Stimulated activated CD4-positive, alpha-beta T cell treated with anti-CD3 and anti-CD28 coated beads, Interleukin-12 subunit alpha, Interleukin-12 subunit beta, amount 100 ng/mL, for 48 hours (primary cell): ENCODE measurements at places on chromosomes 5 and 9.

DNA sequence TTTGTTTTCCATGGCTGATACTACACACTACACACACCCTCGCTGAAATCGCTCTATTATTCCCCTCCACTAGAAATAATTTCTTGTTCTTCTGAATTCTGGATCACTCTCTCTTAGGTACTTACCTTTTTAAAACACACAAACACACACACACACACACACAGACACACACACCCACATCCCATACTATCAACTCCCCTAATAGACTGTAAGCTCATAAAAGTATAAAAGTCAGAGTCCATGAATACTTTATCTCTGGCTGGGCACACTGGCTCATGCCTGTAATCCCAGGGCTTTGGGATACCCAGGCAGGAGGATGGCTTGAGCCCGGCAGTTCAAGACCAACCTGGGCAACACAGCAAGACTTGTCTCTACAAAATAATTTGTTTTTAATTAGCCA lies 11.1 kb downstream of the STRBP start:
- DNase-seq = no peak

DNA sequence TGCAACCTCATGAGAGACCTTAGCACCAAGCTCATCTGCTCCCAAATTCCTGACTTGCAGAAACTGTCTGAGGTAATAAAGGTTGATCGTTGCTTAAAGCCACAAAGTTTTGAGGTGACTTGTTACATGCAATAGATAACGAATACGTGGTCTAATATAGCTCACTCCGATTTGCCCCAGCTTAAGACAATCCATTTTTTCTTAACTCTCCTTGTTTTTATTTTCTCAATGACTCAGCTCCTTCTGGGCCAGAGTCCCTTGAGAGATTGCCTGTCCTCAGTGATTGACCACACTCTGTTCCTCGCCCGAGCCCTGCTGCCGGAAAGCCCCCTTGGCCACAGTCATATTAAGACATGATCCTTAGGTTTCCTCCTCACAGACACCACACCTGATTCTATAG lies 63.7 kb upstream of the FANCC start:
- DNase-seq = no peak

DNA sequence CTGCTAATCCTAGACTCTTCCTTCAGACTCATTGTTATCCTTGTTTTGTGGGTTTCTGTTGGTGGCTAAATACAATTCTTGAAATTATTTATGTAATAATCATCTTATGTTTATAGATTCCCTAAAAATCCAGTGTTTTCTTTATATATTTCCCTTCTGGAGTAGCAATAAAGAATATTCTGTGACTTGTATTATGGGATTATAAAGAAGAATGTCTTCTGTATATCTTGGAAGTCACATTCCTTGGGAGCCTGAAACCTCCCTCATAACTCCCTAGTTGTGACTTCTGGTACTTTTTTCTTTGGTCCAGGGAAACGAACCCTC lies 356.1 kb downstream of the TMEM167A start:
- DNase-seq = no peak

- DNase-seq = no peak
Measured at GRCh38 chr5:59040024-59040803, 457.3 kb downstream of the RAB3C start.

GRCh38 chr9:93127395-93127911 lies 6.6 kb downstream of the NINJ1 start:
- no peak for DNase-seq

- DNase-seq = no peak
Measured at GRCh38 chr5:17258431-17258830, 41.0 kb downstream of the BASP1 start.

- no peak for DNase-seq
Measured at GRCh38 chr5:175606409-175606808, 51.5 kb upstream of the HRH2 start.

DNA sequence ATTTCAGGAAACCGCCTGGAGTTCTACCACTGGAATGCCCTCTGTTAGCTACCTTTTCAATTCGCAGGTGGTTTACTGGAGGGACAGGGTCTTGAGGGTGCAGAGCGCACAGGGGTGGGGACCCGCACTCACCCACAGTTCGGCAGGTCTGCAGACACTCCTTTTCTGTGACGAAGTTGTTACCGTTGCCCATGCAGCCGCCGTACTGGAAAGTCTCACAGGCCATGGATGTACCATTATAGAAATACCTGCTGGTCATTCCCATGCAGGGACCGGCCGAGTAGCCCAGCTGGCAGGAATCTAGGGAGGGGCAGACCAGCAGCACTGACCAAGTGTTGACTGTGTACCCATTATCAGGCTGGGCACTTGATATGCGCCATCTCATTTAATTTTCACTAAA lies 16.8 kb downstream of the AMBP start:
- no peak for DNase-seq

GRCh38 chr9:35271637-35272036 lies 109.8 kb downstream of the UNC13B start:
- no peak for DNase-seq

DNA sequence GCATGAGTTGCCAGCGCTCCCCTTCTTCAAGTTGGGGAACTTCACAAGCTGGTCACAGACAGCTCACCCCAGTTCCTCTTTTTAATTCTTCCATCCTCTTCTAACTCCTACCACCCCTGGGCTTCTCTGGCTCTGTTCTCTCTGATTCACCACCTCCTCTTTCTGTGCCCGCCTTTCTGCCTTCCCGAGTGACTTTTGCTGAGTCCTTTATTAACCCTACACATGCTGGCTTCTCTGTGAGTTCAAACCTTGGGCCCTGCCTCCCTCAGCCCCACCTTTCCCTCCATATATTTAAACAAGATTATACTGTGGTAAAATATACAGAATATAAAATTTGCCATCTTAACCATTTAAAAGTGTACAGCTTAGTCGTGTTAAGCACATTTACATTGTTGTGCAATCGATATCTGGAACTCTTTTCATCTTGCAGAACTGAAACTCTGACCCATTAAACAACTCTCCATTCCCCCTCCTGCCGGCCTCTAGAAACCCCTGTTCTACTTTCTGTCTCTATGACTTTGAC lies 32.0 kb downstream of the SLC46A2 start:
- no peak for DNase-seq

- DNase-seq = no peak
Measured at GRCh38 chr9:113179839-113180238, 29.0 kb downstream of the SLC31A2 start.

DNA sequence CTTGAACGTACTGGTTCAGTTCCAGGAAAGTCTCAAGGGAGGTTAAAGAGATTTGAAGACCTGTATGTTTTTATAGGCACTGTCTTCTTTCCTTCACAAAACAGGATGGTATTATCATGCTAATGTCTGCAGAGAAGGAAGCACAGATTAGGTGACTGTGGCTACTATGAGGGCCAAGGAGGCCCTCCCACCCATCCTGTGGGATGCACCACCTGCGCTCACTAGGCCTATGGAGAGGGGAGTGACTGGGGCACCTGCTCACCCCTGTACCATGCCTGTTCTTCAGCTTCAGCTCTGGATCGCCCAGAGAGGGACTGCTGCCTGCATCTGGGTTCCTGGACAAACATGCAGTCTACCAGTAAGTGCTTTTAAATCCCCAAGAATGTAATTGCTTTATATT lies 469.4 kb downstream of the CCDC171 start:
- no peak for DNase-seq

DNA sequence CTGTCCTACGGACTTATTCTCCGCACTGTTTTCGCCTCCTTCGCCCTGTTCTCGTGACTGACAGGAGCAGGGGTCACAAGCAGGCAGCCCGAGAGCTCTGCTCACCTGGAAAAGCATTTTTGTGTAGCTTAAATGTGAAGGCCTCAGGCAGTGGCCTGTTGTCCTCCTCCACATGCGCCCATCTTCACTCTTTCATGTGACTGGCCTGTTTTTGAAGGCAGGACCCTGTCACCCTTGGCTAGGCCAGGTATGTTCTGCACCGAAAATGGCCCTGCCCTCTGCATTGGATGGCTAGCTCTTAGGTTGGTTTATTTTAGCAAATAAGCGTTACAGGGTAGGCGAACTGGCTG lies 614 bp upstream of the CPLANE1 start:
- DNase-seq = no peak

DNA sequence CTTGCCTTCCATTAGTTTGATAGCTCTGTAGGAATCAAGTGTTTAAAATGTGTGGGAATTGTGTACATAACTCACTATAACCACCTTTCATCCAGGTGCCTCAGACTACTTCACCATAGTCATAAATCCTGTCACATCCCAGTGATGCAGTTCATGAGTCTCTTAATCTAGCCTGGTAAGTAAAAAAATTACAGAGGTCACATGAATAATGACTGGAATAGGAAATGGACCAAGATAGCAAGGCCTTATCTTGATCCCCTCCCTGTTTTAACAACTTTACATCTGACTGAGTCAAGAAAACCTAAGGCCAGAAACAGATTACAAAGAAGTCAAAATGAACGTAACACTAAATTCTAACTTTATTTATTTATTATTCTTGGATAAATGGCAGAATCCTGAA lies 1.5 kb upstream of the RNF145 start:
- DNase-seq = no peak

DNA sequence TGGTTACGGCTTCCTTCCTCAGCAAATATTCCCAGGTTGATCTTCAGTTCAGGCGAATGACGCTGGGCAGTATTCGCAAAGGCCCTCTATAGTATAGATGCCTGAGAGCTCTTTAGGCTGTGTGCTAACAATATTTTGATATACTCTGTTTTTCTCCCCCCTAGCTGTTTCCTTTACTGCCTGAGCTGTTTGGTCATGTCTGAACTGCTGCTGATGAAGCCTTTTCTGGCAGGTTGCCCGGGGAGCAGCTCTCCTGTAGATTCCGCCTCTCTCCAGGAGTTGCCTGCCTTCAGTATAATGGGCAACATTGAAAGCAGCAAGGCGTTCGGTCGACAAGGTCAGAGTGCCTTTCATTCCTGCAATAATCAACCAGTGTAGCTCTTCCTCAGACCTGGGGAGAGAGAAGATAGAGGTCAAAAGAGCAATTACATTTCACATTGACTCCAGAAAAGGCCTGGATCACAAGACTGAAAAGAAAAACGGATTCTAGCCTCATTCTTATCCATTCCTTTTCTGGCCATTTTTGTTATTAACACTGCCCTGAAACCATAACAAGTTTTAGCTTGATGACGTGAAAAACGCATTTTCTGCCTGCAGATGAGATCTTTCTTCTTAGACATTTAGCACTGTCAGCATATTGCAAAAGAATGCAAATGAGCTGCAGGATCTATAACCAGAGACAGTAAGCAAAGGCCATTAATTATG lies 60.1 kb upstream of the ZNF608 start:
- DNase-seq = no peak

DNA sequence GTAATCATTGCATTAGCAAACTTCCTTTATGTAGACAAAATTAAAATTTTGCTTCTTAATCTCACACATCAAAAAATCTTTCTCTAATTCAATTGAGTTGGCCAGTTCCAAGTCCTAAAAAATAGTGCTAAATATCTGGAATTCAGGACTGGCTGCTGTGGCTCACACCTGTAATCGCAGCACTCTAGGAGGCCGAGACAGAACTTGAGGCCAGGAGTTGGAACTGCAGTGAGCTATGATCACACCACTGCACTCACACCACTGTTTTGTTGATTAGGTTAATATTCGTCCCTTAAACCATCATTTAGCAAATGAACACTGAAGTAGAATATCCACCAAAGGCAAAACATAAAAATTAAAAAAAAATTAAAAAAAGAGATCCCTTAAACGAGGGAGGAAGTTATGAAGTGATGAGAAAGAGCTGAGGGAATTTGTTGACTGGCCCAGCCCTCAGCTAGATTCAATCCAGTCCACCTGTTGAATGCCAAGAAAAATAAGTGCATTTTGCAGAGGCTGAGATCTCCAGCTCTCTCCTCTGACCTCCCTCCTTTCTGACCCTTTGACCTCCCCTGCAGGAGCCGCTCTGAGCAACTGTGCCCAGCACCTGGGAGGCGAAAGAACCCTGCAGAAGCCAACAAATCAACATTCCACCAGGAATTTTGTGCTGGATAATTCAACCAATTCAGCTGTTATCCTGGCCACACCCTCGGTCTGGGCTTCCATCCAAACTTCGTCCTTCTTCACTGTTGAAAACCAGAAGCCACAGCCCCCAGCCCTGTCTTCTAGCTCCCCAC lies 96.8 kb downstream of the OR2K2 start:
- DNase-seq = no peak

DNA sequence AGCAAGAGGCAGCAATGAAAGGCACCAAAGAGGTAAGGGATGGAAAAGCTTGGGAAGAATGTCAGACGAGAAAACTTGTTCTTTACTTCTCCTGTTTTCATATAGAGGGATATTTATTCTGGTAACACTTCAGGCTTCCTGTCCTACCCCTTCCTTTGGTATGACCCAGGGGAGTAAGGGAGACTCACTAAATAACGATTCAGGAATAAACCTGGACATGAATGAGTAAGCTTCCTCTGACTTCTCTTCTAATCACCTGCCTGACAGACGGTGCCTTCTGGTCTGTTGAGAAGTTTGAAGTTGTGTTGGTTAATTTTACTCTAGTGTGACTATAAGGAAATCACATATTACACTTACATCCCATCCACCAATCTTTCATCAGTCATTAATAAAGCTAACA lies 461.2 kb downstream of the CDH12 start:
- DNase-seq = no peak

DNA sequence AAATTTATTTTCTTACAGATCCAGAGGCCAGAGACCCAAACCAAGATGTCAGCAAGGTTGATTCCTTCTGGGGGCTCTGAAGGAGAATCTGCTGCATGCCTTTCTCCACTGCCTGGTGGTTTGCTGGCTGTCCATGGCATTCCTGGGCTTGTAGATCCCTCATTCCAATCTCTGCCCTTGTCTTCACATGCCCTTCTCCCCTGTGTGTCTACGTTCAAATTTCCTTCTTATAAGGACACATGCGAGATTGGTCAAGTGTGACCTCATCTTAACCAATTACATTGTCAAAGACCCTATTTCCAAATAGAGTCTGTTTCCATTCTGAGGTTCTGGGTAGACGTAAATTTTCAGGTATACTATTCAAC lies 84.5 kb upstream of the RAI14 start:
- no peak for DNase-seq

GRCh38 chr9:38339087-38339486 lies 53.4 kb upstream of the ALDH1B1 start:
- DNase-seq = no peak
